Stimulated activated CD4-positive, alpha-beta T cell treated with anti-CD3 and anti-CD28 coated beads, Interleukin-15, amount 100 ng/mL, for 1 hour (primary cell): ENCODE measurements at places on chromosomes 1 and 21.

DNA sequence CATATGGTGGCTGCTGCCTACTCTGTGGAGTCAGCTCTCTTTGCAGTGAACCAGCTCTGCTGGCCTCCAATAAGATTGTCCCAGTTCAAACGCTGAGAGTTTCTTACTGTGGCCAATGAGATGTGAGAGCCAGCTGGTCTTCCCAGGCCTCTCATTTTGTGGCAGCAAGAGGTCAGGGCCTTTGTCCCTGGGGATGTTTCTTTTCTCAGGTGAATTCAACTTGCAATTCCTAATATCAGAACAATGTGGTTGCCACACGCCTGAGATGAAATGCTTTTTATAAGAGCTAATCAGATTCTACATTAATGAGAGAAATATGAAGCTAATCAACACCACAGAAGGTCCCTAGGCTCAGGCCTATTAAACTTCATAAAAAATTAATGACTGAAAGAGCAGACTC lies 660.1 kb upstream of the CAMK1G start:
- DNase-seq, result no peak

DNA sequence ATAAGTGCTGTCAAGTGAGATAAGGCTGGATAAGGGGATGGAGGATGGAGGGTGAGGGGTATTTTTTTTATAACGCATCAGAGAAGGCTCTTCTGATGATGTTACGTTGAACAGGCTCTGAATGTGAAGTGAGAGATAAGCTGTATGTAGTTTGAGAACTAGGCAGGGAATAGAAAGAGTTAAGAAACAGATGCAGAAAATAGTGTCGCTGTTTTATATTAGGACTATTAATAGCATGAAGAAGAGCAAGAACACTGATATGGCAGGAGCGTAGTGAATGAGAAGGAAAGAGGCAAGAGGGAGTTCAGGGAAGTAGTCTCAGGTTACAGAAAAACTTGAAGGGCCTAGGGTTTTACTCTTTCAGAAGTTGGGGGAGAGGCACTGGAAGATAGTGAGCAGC lies 59.8 kb downstream of the GPR88 start:
- no peak for DNase-seq

DNA sequence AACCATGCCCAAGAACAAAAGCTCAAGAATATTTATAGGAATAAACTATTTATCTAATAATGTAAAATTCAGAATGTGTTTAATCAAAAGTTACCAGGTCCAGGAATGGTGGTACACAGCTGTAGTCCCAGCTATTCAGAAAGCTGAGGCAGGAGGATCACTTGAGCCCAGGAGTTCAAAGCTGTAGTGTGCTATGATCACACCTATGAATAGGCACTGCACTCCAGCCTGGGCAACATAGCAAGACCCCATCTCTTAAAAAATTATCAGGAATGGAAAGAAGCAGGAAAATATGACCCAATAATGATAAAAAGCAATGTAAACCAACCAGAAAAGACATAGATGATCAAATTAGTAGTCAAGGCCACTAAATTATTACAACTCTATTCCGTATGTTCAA lies 62.2 kb upstream of the DR1 start:
- DNase-seq, result no peak

- DNase-seq, result no peak
These were observed 339.6 kb downstream of the PDE4B start for GRCh38 chr1:66132324-66132723.
